ENCODE measurements at places on chromosomes 3 and 15.
A peak's percentile ranks its signal among the peaks of the same experiment; 100 is the strongest.

DNA sequence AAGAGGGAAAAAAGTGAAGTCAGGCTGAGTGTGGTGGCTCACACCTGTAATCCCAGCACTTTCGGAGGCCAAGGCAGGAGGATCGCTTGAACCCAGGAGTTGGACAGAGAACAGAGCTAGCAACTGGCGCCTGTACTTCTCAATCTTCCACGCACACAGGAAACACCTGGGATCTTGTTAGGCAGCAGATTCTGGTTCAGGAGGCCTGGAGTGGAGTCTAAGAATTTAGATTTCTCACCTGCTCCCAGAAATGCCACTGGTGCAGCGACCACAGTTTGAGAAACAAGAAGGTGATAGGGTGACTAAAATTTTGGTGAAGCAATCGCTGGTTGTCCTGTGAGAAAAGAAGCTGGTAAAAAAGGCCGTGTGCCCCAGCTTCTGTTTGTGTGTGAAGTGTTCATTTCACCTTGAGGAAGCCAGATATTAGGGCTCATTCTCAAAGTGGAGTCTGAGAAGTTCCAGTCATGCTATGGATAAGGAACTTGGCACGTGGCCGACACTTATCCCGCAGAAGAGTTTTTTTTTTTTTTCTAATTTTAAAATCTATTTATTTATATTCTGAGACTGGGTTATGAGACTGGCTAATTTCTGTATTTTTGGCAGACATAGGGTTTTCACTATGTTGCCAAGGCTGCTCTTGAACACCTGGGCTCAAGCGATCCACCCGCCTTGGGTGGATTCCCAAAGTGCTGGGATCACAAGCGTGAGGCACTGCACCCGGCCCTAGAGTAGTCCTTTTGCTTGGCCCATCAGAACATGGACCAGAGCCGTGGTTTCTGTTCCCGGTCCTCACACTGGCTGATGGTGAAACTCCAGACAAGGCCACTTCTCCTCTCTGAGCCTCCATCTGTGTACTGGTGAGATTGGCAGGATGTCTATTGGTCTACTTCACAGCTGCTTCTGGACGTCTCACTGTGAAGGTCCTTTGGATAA lies 324.6 kb upstream of the PROK2 start:
- no peak for DNase-seq

DNA sequence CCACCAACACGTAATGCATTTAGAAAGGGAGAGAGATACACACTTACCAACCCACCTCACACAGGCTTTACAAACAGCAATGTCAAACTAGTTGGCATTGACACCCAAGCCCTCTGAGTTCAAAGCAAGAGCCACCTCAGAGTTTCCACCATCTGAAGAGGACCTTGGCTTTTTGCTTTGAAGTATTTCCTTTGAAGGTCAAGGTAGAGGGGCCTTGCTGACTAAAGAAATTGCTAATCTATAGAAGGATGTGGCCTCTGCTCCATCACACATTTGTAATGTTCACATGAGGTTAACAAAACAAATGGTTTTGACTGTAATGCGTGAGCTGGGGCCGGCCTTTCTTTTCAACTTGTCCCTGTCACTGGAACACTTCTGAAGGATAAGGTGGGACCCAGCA lies 117.7 kb downstream of the POLR2M start:
- DNase-seq, result no peak

DNA sequence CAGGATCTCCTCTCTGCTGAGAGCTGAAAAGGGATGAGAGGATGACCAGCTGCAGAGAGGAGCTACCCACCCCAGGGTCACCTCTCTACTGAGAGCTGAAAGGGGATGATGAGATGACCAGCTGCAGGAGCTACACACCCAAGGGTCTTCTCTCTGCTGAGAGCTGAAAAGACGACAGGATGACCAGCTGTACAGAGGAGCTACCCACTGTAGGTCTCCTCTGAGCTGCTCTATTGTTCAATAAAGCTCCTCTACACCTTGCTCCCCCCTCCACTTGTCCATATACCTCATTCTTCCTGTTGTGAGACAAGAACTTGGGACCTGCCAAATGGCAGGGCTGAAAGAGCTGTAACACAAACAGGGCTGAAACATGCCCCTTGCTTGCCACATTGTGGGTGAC lies 149.9 kb downstream of the FMN1 start:
- DNase-seq, result no peak

GRCh38 chr3:62445275-62445674 lies 71.9 kb upstream of the FEZF2 start:
- peak; percentile 34 for DNase-seq

GRCh38 chr3:105647047-105647446 lies 221.8 kb downstream of the CBLB start:
- DNase-seq, result peak; percentile 91

DNA sequence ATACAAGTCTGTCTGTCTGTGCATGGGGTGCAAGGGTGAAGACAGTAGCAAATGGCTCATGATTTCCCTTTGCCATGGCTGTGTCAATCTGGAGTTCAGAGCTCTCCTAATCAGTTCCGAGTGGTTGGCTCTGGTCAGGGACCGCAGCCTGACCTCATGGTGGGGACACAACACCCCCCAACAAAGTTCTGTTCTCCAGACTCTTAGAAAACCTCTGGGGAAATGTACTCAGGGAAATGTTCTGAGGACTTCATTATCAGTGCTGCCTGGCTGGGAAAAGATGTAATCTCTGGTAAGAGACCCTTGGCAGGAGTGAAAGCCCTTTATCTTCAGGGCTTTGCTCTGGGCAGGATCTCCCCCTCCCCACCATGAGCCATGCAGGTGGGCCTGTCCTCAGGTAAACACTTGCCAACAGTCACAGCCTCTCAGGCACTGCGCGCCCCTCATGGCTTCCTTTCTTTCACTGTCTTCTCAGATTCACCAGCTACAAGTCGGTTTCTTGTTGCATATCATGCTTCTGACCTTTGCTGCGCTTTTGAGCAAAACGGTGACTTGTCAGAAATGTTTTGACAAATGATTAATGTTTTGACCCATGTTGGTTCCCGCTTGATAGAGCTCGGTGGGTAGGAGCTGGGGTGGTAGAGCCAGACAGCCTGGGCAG lies 95.5 kb downstream of the ST6GAL1 start:
- no peak for DNase-seq

- DNase-seq, result no peak
These were observed 19.1 kb downstream of the UROC1 start for GRCh38 chr3:126498461-126498860.

GRCh38 chr3:34703053-34703452 lies 904.6 kb downstream of the PDCD6IP start:
- no peak for DNase-seq

Data from astrocyte of the spinal cord (primary cell).